ENCODE measurements at places on chromosomes 2 and 18.
A peak's percentile ranks its signal among the peaks of the same experiment; 100 is the strongest.

GRCh38 chr2:61763605-61764034 is 90.2 kb downstream of the FAM161A start:
- peak; percentile 87 for DNase-seq

GRCh38 chr2:54979321-54980044 is 70.8 kb downstream of the RTN4 start:
- DNase-seq = peak; percentile 50

DNA sequence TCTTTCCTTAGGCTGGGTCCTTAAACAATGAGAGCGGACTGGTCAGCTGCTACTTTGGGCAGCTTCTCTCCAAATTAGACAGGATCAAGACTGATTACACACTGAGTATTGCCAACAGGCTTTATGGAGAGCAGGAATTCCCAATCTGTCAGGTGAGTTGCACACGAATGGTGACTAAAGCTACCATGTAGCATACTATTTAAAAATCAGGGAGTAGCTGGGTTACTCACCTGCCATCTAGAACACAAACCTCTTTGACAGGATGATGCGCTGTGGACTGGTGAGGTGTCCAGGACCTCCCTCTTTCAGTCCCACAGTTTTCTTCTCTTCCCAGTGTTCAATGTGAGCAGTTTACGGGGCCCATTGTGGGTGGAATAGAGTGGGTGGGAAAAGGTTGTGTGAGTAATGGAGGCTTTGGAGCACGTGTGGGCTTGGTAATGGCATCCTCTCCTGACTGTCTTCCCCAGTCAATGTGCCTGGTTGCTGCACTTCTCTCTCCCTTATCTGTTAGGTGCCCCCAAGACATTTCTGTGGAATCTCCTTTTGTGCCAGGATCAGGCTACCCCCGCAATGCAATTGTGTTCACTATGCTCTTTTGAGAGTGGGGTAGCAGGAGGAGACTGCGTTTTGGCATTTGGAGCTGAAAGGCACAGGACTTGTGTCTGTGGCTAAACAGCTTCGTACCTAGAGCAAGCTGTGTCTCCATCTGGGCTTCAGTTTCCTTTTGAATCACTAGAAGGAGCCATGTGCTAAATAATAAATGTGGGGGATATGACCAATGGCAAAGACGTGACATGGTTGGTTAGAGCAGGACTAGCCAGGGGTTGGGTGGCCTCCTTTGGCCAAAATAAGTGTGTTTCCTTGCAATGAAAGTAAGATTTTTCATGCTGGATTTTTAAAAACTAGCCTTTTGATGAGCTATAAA is 17.7 kb downstream of the SERPINB12 start:
- DNase-seq = no peak

- no peak for DNase-seq
Observed at GRCh38 chr18:34649080-34649479, 61.0 kb upstream of the DTNA start.

- DNase-seq = no peak
Observed at GRCh38 chr2:80591233-80591632, 286.7 kb upstream of the LRRTM1 start.

GRCh38 chr2:191384829-191385228 is 139.6 kb downstream of the MYO1B start:
- no peak for DNase-seq

DNA sequence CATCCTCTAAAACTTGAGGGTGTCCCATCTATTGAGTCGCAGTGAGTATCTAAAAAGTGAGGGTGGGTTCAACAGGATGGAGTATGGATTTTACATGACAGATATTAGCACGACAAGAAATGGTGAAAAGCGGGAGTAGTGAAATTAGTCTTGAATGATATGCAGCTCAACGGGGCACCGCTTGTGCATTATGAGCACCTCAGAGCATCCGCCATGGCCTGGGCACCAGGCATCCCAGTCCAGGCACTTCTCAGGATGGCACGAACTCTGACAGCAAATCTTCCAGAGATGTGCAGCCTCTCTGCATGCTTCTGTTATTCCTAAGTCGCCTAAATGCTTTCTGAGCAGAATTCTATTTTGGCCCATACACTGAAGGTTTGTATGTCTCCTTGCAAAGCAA is 57.1 kb downstream of the ZNF516 start:
- no peak for DNase-seq

- DNase-seq = no peak
Observed at GRCh38 chr2:237182422-237183123, 96.9 kb downstream of the COPS8 start.

- DNase-seq = no peak
Observed at GRCh38 chr2:106596844-106597243, 109.7 kb downstream of the CD8B2 start.

GRCh38 chr18:56576826-56577573 is 61.4 kb downstream of the TXNL1 start:
- DNase-seq = no peak

DNA sequence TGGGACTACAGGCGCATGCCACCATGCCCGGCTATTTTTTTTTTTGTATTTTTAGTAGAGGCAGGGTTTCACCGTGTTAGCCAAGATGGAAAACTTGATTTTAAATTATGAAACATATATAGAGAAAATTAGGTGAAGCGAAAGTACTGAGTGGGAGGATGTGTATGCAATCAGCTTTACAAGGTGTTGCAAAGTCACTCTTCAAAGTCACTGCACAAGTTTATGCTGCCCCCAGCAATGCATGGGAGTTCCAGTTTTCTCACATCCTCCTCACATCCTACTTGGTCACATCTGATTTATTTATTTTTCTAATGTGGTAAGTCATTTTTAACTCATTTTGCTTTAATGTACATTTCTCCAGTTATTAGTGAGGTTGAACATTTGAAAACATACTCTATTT is 49.2 kb upstream of the CHN1 start:
- no peak for DNase-seq
